Nephron progenitor cell (in vitro differentiated cells): ENCODE measurements at places on chromosomes 5 and 9.

DNA sequence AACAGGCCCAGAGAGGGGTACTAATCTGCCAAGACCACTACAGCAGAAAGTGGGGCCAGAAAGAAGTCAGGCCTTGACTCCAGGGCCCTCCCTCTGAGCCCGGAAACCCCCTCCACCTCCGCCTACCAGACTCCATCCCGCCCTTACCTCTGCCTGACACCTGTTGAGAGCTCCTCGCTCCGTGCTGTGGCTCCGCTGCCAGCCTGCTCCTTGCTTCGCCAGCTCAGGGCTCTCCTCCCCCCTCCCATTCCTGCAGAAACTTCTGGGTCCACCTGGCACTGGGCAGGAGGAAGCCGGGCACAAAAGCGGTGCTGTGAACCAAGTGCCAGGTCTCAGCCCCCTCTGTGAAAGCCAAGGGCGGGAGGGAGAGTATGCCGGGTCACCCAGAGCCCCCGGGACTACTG lies 6.4 kb upstream of the ST6GALNAC6 start:
- no peak for DNase-seq

DNA sequence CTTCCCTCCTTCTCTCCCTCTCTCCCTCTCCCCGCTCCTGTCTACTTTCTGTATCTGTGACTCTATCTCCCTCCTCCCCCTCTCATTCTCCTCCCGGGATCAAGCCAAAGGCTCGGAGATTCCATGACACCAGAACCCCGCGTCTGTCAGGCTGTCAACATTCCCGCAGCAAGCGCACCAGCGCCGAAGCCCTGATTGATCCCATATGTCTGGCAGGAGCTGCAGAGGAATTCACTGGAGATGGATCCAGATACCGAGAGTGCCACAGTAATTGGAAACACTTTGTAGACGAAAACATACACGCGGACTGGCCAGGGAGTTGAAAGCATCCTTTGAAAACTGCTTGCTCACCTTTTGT lies 300 bp upstream of the SVEP1 start:
- peak; percentile 43 for DNase-seq

- DNase-seq: no peak
Measured at GRCh38 chr5:135269199-135269598, 129.8 kb downstream of the MACROH2A1 start.

- DNase-seq: no peak
Measured at GRCh38 chr5:141519605-141520565, 31.0 kb downstream of the PCDHGC5 start.

GRCh38 chr9:121500165-121500478 lies 478 bp upstream of the GGTA1 start:
- no peak for DNase-seq

DNA sequence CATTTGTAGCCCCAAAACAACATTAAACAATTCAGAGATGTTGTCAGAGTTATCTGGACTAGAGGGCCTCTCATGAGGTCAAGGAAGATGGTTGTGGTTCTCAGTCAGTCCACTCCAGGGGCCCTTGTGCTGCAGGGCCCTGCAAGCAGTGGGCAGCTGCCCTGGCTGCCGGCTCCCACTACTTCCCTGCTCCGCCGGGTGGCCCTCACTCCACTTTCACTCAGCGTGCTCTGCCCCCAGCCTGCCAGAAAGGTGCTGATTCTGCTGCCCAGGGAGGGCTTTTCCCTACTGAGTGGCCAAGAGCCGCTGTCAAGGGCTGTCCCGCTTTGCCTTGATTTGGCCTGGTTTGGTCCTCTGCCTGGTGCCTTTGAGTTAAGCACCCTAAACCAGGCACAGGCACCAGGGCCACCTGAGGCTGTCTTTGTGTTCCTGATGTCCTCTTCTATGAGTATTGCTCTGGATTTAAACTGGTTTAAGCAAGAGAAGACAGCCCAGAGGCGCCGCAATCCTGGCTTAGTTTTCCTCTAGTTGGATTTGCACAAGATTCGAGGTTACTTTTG lies 117.2 kb downstream of the GADD45G start:
- no peak for DNase-seq

GRCh38 chr5:172633403-172633970 lies 7.6 kb upstream of the NEURL1B start:
- no peak for DNase-seq

- no peak for DNase-seq
Measured at GRCh38 chr9:128415281-128415680, 5.4 kb upstream of the CERCAM start.

- DNase-seq: no peak
Measured at GRCh38 chr9:134071149-134071548, 3.3 kb upstream of the BRD3 start.

GRCh38 chr5:156037151-156037909 lies 289.6 kb upstream of the SGCD start:
- no peak for DNase-seq

DNA sequence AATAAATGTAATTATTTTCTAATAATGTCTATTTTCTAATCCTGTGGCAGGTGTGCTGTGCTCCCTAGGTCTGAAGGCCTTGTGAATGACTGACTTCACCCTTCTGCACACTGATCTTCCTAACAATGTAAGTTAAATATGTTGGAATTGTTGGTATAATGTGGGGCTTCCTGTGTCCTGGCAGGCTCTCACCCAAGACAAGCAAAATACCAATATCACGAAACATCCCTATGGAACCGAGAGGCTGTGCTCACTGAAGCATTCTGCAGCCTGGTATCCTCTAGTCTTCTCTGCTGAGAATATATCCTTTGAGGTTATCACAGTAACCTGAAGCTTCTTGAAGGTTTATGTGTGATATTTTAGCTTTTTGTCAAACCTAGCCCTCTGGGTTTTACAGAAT lies 159.4 kb downstream of the GABRB2 start:
- DNase-seq: no peak

GRCh38 chr5:90548069-90548593 lies 10.5 kb upstream of the ADGRV1 start:
- no peak for DNase-seq

DNA sequence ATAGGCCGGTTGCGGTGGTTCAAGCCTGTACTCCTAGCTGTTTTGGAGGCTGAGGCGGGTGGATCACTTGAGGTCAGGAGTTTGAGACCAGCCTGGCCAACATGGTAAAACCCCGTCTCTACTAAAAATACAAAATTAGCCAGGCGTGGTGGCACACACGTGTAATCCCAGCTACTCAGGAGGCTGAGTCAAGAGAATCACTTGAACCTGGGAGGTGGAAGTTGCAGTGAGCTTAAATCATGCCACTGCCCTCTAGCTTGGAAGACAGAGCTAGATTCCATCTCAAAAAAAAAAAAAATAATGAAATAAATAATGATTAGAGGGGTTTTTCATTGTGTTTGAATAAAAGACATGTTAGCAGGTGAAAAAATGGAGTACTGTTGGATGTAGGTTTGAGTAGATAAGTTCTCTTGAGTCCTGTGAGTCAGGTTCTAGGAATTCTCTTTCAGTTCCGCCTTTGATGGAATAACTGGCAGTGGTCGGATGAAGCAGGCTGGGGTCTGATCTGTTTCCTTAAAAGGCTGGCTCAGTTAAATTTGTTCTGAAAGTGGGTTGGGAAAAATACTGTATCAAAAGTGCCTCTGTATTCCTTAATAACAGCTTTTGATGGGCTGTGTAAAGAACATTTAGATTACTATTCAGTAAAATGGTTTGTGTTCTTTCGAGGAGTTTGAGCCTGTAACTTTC lies 73.2 kb downstream of the AOPEP start:
- no peak for DNase-seq

GRCh38 chr9:76817489-76817888 lies 53.3 kb downstream of the PCA3 start:
- no peak for DNase-seq

- peak; percentile 13 for DNase-seq
Measured at GRCh38 chr9:5843794-5844471, 11.0 kb upstream of the ERMP1 start.

- DNase-seq: no peak
Measured at GRCh38 chr5:173718469-173718868, 102.0 kb upstream of the BOD1 start.

- no peak for DNase-seq
Measured at GRCh38 chr9:35481347-35481975, 8.4 kb upstream of the RUSC2 start.

- DNase-seq: no peak
Measured at GRCh38 chr9:129630967-129631673, 5.2 kb downstream of the NTMT1 start.

GRCh38 chr5:6084376-6084775 lies 294.0 kb downstream of the MED10 start:
- no peak for DNase-seq

DNA sequence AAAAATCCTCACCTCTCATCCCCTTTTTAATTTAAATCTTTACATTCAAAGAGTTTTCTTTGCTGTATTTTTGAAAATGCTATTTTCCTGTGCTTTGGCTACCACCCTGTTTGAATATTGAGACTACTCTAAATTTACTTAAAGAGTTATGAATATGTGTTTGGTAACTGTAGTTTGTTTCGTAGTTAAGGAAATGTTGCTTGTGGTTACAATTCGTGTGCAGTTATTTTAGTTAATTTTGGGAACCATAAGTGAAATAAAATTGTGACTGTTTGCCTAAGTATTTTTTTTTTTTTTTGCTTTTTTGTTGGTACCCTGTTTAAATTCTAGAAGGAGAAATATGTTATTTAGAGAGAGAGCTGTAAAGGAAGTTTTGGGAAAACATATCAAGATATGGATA lies 78.7 kb downstream of the XRCC4 start:
- no peak for DNase-seq

GRCh38 chr9:114212826-114213225 lies 57.5 kb downstream of the COL27A1 start:
- DNase-seq: no peak

DNA sequence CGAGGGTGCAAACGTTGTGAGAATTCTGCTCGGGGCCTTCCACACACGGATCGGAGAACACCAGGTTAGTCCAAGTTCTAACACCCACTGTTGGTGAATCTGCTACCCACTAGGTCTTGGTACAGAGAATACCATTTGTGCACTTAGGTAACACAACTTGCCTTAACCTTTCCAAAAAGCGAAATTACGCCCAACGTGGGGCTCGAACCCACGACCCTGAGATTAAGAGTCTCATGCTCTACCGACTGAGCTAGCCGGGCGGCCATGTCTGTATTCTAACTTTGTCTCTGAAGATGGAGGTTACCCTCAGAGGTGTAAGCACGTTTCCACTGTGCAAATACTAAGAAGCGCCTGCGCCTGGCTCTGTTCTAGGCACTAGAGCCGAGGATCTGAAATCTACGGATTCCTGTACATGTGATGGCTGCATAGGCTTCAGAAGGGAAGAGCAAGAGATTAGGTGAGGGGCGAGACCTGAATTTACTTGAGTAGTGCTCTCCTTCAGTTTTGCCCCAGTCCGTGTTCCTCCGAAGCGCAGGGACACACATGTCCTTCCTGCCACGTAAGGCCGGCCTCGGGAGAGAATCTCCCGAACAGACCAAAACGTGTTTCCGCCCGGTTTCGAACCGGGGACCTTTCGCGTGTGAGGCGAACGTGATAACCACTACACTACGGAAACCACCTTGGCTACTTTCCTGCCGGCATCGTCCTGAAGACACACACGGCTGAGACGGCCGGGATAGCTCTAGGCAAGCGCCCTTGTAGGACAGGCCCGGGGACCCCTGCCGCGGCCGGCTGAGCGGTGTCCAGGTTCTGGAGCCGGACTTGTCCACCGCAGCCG lies 1.1 kb upstream of the TRIM41 start:
- DNase-seq: peak; percentile 97

DNA sequence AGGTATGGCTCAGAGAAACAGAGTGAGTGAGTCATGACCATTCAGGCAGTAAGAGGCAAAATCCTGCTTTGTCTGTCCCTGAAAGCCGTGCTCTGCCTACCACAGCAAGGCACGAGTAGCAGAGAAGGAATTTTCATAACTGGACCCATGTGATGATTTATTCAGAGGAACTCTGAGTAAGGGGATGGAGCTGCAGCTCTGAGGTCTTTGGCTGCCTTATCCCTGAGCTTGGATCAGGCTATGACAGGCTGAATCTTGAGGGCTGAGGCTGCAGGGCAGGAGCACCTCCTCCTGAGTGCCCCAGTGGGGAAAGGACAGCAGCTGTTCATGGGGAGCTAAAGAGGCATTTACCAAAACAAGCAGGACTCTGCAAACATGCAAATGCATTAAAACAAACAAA lies 183.4 kb downstream of the PAPPA start:
- DNase-seq: no peak

DNA sequence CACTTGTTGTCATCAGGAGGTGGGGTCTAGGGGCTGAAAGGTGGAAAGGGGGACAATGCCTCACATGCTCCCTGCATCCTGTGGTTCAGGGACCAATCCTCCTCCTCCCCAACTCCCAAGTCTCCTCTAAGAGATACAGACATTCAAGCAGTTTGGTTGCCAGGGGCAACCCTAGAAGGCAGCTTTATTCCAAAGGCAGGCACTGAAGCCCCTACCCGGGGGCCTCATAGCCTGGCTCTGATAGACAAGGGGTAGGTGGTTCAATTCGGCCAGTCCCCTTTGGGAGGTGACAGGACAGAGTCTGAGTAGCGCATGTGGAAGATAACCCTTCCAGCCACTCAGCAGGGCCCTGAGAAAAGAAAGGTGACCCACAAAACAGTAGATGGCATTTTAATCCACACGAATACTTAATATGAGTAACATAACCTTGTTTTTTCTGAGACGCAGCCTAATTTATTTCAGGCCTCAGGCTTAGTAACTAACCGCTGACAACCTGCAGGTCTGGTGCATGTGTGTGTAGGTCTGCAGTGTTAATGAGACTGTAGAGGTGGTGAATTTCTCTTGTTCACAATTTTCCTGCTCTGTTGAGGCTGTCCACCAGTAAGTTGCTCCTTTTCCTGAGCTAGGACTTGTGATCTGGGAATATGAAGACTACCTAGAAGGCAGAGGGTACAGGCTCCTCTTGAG lies 31.3 kb upstream of the HSPA9 start:
- peak; percentile 15 for DNase-seq

DNA sequence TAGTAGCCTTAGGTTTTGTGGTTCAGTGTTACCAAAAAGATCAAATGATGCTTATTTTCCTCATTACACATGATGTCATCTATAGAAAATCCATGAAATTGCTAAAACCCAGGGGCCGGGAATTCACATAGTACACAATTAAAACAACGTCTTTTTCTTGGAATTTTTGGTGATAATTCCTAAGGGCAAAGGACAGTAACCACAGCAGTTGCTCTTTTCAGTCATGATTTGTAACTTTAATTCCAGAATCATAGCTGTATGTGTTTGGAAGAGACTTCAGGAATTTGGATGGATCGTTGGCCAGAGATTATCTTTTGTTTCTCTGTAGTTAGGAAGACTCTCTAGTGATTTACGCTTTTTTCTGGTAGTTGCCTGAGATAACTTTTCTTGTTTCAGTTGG lies 748.7 kb downstream of the TLE4 start:
- no peak for DNase-seq

DNA sequence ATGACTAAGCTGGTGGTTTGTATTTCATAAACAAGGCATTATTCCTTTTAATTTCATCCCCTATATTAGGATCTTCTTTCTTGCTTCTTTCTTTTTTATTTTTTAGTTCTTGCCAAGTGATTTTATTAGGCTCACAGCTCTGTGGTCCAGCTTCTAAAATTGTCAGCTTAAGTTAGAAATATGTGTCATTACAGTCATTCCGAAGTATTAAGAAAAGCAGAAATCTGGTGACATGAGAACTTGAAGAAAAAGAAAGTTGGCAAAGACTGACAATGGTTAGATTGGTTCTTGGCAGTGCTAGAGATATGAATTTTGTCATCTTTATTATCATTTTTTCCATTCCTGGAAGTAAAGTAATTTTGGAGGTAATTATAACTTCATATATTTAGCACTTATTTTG lies 166.5 kb upstream of the PRR16 start:
- no peak for DNase-seq
